ENCODE measurements at places on chromosomes 13 and 19. TPM values are rescaled to one million over a fixed set of nuclear protein-coding genes. Genes with fewer than 3 reads are reported as not detected.

The UBL5 gene
- 1,809 TPM for polyA plus RNA-seq

The URAD gene
- not detected for polyA plus RNA-seq

The GPR12 gene
- 0.08 TPM for polyA plus RNA-seq

- DNase-seq, result no peak
Observed at GRCh38 chr13:25727810-25728209, 324.0 kb downstream of the SHISA2 start.

The MYPOP gene
- polyA plus RNA-seq, result 7.9 TPM

GRCh38 chr13:37595162-37595561, 3.4 kb downstream of the POSTN start:
- DNase-seq, result no peak

Measured in heart left ventricle (tissue), 16 donors.